Tibial nerve (tissue), 4 donors: ENCODE measurements at places on chromosomes 6 and 20. TPM values are rescaled to one million over a fixed set of nuclear protein-coding genes. Genes with fewer than 3 reads are reported as not detected.

The C6orf15 gene
- total RNA-seq, result not detected

The ENPP5 gene
- total RNA-seq, result 2.0 TPM

- no peak for DNase-seq
- H3K27me3 ChIP-seq, result no peaks in the 10 kb centered on the region
- no peaks in the 10 kb centered on the region for H3K36me3 ChIP-seq
- H3K4me3 ChIP-seq, result no peak overlapping the region
- H3K27ac ChIP-seq, result no peak overlapping the region
Measured at GRCh38 chr6:113149511-113149910, 707.6 kb upstream of the MARCKS start.

DNA sequence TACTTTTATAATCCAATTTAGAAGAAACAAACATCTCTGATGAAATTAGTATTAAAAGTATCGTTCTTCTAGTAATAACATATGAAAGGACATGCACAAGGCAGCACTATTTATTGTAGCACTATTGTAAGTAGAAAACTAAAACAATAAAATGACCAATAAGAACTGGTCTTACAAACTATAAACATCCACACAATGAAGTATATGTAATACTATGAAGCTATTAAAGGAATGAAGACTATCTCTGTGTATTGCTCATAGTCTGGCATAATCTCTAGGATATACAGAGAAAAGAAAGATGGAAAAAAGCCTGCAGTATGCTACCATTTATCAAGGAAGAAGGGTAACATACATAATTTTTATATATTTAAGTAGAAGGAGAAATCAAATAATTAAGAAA, 16.7 kb downstream of the LCA5 start:
- H3K4me3 ChIP-seq, result no peak overlapping the region
- no peak for DNase-seq
- H3K27ac ChIP-seq, result no peak overlapping the region
- peaks cover 4% of the 10 kb centered on the region for H3K36me3 ChIP-seq

- no peaks in the 10 kb centered on the region for H3K27me3 ChIP-seq
- H3K4me3 ChIP-seq, result no peak overlapping the region
- H3K36me3 ChIP-seq, result no peaks in the 10 kb centered on the region
- H3K4me1 ChIP-seq, result peaks cover 31% of the 10 kb centered on the region
- peak overlapping the region; percentile 67 for H3K27ac ChIP-seq
- no peak for DNase-seq
Measured at GRCh38 chr6:7137335-7138045, 29.7 kb downstream of the RREB1 start.

- peak overlapping the region; percentile 41 for H3K27ac ChIP-seq
- H3K36me3 ChIP-seq, result no peaks in the 10 kb centered on the region
- H3K27me3 ChIP-seq, result no peaks in the 10 kb centered on the region
- H3K4me1 ChIP-seq, result peaks cover 37% of the 10 kb centered on the region
Measured at GRCh38 chr6:1527073-1527457, 82.7 kb upstream of the FOXC1 start.
